GM04504 (cell line): ENCODE measurements at places on chromosomes 4 and X.
A peak's percentile ranks its signal among the peaks of the same experiment; 100 is the strongest.

DNA sequence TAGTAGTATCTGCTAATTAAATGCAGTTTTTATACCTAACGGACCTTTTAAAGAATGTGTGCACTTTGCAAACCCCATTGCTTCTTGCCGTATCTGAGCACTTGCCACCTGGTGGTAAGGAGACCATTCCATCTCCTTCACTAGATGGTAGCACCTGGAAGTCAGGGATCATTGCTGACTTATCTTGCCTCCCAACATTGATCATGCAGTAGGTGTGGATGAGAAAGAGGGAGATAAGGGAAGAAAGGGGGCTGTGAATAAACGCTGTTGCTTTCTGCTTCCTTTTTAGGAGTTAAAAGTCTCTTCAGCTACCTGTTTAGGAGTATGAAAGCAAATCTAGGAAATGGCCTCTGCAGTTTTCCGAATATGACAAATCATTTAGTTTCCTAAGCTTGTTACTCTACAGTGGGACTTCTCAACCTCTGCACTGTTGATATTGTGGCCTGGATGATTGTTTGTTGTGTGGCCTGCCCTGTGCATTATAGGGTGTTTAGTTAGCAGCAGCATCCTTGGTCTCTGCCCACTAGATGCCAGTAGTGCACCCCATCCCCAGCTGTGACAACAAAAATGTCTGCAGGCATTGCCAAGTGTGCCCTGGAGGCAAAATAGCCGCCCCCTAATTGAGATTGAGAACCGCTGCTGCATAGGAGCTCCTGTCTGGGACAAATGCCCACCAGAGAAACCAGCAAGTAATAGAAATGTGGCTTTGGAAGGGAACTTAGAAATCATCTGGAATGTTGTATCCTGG, 38.8 kb downstream of the GAB1 start:
- no peak for DNase-seq

DNA sequence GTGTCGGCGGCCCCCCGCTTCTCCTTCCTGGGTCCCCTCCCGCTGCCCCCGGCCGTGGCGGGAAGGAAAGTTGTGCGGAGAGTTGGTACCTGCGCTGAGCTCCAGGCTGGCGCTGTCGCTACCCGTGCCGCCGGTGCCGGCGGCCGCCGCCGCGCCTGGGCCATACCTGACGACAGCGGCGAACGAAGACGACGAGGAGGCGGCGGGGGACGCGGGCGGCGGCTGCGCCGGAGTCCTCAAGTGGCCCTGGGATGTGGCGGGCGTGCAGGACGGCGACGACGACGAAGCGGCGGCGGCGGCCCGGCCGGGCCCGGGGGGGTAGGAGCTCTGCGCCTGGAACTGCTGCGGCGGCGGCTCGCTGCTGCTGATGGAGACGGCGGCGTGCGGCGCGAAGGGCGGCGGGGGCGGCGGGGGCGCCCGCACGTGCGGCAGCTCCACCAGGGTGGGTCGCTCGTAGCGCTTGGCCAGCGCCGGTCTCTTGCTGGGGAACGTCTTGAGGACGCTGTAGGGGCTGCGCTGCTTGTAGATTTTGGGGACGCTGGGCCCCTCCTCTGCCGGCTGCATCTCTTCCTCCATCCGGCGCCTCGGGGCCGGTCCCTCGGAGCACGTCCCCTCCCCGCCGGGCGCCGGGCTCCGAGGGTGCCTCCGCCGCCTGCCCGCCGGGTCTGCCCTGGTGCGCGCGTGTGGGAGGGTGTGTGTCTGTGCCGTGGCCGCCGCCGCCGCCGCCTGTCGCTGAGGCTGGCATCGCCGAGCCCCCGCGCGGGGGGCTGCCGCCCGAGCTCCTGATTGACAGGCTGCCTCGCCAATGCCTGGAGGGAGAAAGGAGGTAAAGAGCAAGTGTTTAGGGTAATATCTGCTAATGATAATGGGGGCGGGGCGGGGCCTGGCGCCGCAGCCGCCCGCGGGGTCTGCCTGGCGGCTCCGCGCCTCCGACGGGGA, 618 bp downstream of the BEND4 start:
- no peak for DNase-seq

GRCh38 chrX:108167211-108167872, 75.8 kb downstream of the ATG4A start:
- DNase-seq, result peak; percentile 1

DNA sequence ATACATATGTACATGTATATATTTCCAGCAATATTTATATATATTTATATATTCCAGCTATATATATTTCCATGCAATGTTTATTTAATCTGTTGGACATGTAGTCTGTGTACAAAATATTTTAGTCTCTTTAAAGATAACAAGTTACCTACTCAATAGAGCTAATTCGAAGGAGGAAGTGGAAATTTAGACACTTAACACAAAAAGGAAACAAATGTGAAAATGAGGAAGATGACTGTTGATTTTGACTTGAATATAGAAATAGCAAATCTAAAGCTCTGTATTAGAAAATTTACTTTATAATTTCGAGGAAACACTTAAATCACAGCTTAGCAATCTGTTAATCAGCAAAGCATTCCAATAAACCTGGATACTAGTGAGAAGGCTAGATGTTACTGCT, 1064.4 kb downstream of the PCDH7 start:
- no peak for DNase-seq

DNA sequence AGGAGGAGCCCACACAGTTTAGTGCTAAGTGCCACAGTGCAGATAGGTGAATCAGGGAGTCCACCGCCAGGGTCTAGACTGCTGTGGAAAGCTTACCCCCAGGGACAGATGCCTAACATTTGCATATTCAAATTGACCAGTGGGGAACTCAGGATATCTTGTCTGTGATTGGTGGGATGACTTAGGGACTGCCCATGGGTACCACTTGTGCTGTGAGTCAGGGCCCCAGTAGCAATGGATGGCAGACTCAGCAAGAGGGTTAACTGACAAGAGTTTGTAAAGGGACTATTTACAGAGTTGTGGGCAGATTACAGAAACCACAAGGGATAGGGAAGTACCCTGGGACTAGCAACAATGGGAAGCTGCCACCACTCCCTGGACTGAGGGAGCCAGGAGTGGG, 282.1 kb downstream of the BCOR start:
- DNase-seq, result no peak

DNA sequence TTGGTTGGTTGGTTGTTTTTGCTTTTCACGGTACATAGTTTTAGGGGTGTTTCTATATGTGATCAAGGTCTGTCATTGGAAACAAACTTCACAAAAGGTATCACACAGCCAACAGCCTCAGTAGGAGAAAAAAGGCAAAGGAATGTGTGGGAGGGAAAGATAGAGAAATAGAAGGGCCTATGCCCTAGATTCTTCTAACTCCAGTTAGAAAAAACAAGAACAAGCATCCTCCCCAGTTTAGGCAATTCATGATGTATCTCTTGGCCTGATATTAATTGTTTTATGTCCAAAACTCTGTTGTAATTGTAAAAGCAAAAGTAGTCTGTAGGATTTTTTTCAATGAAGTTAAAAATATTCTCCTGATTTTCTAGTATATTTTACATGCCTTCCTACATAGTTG, 192.4 kb upstream of the EDNRA start:
- DNase-seq, result no peak

GRCh38 chr4:25367004-25367621, 9.9 kb upstream of the ANAPC4 start:
- DNase-seq, result no peak

DNA sequence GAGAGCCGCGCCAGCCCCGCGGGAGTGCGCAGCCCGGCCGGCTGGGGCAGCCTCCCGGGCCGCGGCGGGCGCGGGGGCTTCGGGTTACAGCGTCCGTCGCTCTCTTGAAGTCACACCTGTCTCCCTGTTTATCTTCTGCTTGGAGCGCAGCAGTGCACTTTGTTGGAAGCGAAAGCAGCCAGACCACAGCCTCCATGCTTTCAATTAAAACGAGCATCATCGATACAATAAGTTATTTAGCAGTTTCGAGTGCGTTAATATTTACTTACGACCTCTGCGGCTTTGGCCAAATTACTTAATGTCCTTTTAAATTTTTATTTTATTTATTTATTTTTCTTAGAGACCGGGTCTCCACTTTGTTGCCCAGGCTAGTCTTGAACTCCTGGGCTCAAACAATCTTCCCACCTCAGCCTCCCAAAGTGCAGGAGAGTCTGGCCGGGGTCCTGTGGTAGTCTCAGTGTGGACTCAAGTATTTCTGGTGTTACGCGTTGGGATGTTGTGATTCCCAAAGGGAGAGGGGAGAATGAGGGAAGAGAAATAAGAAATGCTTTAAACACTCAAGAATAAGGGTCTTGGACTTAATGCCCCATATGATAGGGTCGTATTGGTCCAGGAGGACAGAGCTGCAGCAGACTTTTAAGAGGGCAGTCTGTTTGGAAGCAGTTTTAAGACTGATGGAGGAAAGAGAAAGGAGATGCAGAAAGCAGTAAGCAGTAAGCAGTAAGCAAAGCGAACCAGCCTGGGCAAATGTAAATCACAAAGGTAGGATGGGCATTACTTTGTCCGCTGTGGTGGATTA, 504 bp upstream of the PDLIM3 start:
- DNase-seq, result no peak

- DNase-seq, result no peak
These were observed 666.2 kb downstream of the KCTD8 start for GRCh38 chr4:43782391-43782790.
